HFF-Myc (cell line): ENCODE measurements at places on chromosomes 7 and 10.

- no peak for DNase-seq
Observed at GRCh38 chr7:2651847-2652735, 20.3 kb downstream of the TTYH3 start.

- peak; percentile 11 for DNase-seq
Observed at GRCh38 chr10:30553626-30554439, 75.7 kb downstream of the LYZL2 start.

DNA sequence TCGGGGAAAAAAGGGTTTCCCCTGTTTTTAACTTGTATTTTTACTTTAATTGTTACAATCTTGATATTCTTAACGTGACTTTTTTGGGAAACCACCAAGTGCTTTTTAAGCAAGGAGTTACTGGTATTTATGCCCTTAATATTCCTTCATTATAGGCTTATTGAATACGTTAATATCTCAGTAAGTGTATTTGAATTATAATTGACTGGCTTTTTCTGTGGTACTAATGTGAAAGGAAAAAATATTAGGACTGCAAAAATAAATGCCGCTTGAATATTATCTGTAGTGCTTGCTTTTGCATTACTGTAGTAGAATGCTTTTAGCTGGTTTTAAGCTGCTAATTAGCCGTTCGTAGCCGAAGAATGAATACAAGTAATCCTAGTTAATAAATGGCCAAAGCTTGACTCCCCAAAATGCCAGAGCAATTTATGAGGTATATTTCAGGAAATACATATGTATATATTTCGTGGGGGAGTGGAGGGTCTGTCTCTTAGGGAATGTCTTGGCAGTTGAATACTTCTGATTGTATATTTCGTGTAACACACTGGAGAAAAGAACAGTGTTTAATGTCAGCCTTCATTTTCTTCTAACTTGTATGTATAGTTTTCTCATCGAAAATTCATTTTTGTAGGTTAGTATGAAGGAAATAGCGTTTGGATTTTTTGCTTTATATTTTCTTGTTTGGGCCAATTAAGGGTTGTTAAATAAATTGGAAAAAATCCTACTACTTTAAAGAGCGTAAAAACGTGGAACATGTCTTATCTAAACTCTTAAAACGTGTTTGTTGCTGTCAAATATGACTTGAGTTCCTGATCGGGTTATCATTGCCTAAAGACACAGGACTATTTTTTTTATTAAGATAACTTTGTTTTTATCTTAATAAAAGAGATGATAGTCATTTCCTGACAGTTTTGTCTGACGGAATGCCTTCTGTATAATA, 1.5 kb downstream of the PDCD4 start:
- no peak for DNase-seq

- no peak for DNase-seq
Observed at GRCh38 chr7:56062382-56062781, 1.7 kb upstream of the SUMF2 start.

DNA sequence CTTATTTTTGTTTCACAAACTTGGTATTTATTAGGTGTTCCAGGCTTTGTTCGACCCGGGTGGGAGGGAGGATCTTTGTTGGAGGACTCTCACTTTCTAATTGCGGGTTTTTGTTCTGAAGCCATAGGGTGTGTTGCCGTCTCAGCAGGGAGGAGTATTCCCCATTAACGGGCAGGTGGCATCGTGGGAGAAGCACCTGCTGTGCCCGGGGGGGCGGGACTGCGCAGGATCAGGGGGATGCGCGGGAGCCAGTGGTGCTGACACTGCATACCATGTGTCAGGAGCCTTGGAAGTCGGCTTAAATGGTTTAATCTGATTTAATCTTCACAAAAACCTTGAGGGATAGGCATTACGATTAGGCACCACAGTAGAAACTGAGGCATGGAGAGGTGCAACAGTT, 113.0 kb downstream of the MGMT start:
- no peak for DNase-seq
